CD4-positive, alpha-beta T cell treated with Interleukin-4 for 4 hours (primary cell): ENCODE measurements at places on chromosomes 16 and 17.

DNA sequence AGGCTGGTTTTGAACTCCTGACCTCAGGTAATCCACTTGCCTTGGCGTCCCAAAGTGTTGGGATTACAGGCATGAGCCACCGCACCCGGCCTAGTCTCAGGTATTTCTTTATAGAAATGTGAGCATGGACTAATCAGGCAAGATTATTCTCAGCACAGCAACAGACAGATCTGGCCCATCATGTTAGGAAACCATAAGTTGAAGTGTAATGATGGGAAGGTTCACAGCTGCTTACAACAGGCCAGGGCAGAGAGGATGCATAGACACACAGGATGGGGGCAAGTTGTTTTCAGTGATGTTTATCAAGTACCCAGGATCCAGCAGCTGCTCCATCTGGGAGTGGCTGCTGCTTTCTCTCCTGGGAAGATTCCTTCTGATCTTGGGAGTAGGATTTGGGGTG is 16.6 kb upstream of the NOS2 start:
- DNase-seq: no peak

DNA sequence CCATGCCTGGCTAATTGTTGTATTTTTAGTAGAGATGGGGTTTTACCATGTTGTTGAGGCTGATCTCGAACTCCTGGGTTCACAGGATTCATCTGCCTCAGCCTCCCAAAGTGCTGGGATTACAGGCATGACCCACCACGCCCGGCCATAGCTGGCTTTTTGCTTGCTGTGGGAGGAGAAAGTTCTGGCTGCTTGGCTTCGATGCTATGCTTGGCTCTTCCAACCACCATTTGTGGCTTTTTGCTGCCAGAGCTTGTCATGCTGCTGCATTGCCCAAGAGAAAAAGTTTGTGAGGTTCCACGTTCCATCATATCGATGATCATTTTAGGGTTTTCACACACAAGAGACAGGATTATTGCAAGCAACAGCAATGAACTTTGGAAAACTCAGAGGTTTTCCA is 16.2 kb downstream of the BMERB1 start:
- no peak for DNase-seq

- DNase-seq: no peak
Measured at GRCh38 chr17:2897605-2898004, 101.4 kb downstream of the RAP1GAP2 start.

GRCh38 chr17:13917634-13918033 is 151.7 kb upstream of the COX10 start:
- DNase-seq: no peak
